Transverse colon (tissue), 4 donors: ENCODE measurements at places on chromosomes 16 and 17. TPM values are rescaled to one million over a fixed set of nuclear protein-coding genes. Genes with fewer than 3 reads are reported as not detected.

SSTR5 gene
- total RNA-seq = not detected

C17orf78 gene
- total RNA-seq = not detected

RTN4RL1 gene
- total RNA-seq = 0.60 TPM

ZPBP2 gene
- total RNA-seq = not detected

GRCh38 chr17:83175822-83176622 is 96.6 kb downstream of the METRNL start:
- DNase-seq = no peak

DNA sequence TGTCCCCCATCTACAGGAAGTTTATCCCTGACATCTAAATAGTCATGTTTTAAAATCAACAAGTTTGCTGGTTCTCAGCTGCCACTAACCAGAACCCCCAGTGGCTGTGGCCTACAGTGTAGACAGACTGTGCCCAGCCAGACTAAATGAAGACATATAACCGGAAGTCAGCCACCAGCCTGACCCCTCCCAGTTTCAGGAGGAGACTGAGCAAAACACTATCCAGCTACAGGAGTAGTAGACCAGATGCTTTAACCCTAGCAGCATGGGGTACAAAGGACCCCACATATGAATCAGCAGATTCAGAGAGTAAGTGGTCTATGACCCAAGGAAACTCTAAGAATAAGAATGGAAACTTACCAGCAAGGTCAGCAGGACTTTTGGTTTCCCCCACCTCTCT is 83.4 kb downstream of the HIC1 start:
- peak; percentile 45 for DNase-seq

GRCh38 chr17:75848523-75849278 is 4.5 kb upstream of the UNC13D start:
- peak; percentile 88 for DNase-seq
